Frontal cortex (tissue), 4 donors: ENCODE measurements at places on chromosomes 4 and X. TPM values are rescaled to one million over a fixed set of nuclear protein-coding genes. Genes with fewer than 3 reads are reported as not detected.

GPC3 gene
- total RNA-seq, result 3.3 TPM

HSFX4 gene
- not detected for total RNA-seq

NOCT gene
- 33.8 TPM for total RNA-seq

MGAT4D gene
- total RNA-seq, result not detected

RNF4 gene
- 28.1 TPM for total RNA-seq

PWWP3B gene
- total RNA-seq, result 1.2 TPM
